Gastroesophageal sphincter (tissue), 4 donors: ENCODE measurements at places on chromosomes 3 and 15. TPM values are rescaled to one million over a fixed set of nuclear protein-coding genes. Genes with fewer than 3 reads are reported as not detected.

DNA sequence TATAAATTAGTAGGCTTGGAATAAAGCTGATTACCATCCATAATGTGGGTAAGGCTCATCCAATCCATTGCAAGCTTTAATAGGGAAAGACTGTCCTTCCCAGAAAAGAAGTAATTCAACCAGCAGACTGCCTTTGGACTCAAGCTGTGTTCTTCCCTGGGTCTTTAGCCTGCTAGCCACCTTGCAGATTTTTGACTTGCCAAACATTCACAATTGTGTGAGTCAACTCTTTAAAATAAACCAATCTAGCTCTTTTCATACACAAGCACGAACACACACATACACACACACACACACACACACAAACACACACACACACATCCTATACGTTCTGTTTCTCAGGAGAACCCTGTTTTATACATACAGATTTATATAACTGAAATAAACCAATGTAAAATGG lies 248.1 kb downstream of the NAALADL2 start:
- ATAC-seq: no peak

Gene LRRC15
- total RNA-seq: 0.42 TPM

DNA sequence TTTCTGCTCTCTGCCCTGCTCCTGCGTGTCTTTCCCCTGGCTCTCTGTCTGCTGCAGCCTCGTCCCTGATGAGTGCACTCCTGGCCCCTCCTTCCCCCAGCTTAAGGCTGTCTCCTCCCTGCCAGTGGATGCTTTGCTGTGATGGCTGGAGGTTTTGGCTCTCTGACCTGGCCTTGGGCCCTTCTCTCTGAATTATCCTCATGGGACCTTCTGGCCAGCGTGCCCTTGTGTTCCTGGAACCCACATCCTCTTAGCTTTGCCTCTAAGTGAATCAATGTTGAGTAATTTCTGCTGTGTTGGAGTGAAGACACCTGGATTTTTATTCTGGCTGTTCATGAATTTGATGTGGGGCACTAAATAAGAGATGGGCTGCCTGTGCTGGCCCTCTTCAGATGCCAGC lies 9.8 kb upstream of the TNFAIP8L3 start:
- peak; percentile 90 for ATAC-seq

DNA sequence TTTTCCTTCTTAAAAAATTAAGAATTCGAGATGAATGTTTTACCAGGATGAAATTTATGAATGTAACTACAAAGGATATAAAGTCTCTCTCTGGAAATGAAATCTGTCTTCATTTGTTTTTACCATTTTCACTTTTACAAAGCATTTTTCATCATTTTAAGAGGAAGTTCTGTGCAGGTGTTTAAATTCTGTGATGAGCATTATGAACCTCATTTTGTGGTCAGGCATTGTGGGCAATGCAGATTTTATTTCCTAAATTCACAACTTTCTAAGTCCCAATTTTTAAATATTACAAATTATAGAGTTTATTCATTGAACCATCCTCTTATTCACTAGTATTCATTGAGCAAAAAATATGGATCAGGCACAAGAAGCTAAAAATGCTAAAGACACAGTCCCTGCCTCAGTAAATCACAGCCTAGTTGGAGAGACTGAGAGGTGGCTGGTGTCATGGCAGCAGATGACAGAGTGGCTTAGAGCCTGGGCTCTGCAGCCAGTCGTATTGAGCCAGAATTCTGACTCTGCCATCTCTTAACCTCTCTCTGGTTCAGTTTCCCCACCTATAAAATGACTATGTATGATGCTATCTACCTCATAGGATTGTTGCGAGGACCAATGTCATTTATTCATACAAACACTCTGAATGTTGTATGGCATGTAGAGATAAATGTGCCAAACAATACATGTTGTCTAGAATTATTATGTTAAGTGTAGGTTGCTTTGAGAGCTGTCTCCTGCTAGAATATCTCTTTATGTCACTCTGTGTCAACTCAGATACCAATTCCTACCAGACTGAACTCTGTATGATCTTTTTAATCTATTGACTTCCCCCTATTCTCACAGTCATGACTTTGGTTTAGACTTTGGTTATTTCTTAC lies 7.5 kb upstream of the TGFBR2 start:
- ATAC-seq: no peak

DNA sequence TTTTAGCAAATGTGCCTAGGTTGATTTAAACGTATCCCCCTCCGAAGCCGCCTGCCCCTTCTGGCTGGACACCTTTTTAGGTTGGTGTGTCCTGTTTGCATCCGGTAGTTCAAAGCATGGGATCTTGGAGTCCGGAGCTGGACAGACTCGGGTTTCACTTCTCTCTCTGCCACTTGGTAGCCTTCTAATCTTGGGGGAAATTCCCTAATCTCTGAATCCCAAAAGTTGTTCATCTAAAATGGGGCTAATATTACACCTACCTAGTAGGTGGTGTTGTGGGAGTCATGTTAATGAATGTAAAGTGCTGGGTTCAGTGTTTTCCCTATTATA lies 760 bp downstream of the FANCI start:
- no peak for ATAC-seq

Gene ATP13A5
- total RNA-seq: not detected

- no peak for ATAC-seq
Measured at GRCh38 chr15:72044956-72045355, 73.0 kb downstream of the MYO9A start.

Gene GOLGA6L9
- 6.7 TPM for total RNA-seq

DNA sequence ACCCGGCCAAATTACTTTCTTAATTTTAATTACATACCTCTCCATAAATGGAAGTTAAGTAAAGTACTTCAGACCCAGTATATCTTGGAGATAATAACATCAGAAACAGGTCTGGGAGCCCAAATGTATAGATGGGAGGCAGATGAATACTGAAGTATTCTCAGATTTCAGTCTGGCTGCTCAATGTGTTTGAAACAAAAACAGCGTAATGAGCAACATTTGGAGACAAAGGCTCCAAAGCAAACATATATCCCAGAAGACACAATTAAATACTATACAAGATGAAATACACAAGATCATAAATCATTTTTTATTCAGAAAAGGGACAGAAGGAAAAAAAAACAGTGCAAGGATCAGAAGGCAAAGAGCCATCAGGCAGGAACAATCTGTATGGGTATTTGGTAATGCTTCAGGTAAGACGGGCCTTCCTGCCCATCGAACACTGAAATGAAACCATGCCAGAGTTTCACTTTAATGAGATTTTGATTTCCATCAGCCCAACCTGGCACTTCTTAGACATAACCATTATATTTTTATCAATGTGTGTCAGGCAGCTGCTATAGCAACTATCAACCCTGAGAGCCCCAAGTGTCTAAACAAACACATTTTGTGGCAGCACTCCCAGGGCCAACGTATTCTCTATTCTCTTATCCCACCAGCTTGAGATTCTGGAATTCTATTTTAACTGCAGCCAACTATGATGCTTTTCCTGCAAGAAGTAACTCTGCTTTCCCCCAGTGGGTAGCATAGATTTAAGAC lies 210.8 kb downstream of the STT3B start:
- no peak for ATAC-seq

Gene C2CD4B
- 2.7 TPM for total RNA-seq

GRCh38 chr3:36257158-36257852 lies 123.0 kb upstream of the STAC start:
- ATAC-seq: no peak

DNA sequence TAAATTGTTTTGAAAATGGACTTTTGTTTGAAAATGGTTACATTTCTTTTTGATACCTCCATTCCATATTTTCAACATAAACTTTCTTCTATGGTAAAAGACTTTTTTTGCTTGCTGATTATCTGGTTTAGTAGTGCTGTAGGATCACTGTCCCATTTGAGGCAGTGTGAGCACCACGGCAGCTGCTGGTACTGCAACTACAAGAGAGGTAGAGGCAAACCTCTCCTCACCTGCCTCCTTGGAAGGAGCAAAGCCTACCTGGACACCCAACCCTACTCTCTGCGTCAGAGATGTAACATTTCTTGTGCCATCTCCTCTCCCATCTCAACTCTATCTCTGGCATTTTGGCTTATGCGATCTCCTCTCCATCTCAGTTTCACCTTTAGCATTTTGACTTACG lies 460.1 kb downstream of the SHQ1 start:
- ATAC-seq: no peak

DNA sequence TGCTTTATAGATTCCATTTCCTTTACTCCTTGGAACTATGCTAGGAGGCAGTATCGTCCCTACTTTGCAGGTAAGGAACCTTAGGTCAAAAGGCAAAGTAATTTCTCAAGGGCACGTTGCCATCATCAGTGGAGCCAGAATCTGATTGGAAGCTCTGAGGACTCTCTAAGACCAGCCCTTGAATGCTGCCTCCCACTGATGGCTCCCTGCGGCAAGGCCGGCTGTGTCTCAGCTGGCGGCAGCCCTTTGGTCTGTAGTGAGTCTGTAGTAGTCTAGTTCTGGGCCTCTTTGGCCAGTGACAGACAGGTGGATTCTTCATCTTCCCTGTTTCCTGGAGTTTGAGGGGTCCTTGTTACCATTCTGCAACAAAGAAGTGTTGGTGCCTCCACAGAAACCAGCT lies 76.2 kb downstream of the PCCB start:
- no peak for ATAC-seq
